ENCODE measurements at places on chromosomes 7 and 10. TPM values are rescaled to one million over a fixed set of nuclear protein-coding genes. Genes with fewer than 3 reads are reported as not detected.

DNA sequence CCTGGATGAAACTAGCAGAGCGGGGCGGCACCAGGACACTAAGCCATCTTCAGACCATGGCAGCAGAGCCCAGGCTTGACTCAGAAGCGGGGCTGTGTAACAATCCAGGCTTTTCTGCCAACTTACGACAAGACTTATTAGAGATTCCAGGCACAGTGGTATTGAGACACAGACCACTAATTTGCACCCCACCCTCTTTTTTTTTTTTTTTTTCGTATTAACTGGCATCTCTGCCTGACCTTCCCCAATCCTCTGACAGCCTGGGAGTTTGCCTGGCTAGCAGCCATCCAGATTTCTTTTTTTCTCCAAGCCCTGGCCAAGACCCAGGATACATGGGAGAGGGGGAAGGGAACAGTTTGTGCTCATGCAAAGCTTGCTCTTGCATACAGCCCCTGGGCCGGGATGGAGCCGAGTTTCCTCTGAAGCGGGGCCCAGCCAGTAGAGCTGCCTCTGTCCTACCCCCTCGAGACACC, 182.4 kb downstream of the PLXNA4 start:
- peak; percentile 82 for DNase-seq
- no peak overlapping the region for H3K27ac ChIP-seq
- H3K4me1 ChIP-seq: no peaks in the 10 kb centered on the region

DNA sequence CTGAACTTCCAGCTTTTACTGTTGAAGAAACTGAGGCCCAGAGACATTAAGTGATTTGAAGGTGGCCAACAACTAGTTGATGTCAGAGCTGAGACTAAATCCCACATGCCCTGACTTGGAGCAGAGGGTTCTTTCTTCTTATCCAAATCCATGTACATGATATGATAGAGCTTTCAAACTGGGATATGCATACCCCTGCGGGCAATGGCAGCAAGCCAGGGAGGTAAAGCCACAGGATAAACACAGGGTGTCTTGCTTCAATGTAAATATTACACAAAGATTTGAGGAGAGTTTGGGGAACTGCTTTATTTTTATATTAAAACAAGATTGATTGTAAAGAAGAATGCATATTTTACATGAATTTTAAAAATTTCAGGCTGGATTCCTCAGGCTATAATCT, 2.3 kb upstream of the LRRC72 start:
- no peak for DNase-seq
- H3K4me3 ChIP-seq: no peak overlapping the region
- H3K4me1 ChIP-seq: no peaks in the 10 kb centered on the region
- H3K36me3 ChIP-seq: no peaks in the 10 kb centered on the region
- no peaks in the 10 kb centered on the region for H3K27me3 ChIP-seq

DNA sequence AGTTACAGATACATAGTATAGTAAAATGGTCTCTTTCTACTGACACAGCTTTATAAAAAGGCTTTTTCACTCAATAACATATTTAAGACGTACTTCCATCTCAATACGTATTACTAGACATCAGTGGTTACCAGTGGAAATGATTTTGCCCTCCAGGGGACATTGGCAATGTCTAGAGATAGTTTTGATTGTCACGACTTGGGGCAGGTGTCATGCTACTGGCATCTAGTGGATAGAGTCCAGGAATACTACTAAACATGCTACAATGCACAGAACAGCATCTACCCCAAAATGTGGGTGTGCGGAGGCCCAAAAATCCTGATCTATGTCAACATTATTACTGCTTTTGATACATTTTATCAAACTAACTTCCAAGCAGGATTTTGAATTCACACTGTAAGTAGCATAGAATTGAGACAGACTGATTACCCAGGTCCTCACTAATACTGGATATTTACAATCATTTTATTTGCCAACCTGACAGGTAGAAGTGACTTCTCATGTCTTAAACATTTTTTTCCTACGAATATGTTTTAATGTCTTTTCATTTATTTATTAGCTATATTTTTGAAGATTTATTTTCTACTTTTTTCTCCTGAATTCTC, 53.8 kb downstream of the HGF start:
- no peaks in the 10 kb centered on the region for H3K4me1 ChIP-seq
- H3K4me3 ChIP-seq: no peak overlapping the region
- no peaks in the 10 kb centered on the region for H3K27me3 ChIP-seq

CPEB3 gene
- 5.1 TPM for total RNA-seq

DNA sequence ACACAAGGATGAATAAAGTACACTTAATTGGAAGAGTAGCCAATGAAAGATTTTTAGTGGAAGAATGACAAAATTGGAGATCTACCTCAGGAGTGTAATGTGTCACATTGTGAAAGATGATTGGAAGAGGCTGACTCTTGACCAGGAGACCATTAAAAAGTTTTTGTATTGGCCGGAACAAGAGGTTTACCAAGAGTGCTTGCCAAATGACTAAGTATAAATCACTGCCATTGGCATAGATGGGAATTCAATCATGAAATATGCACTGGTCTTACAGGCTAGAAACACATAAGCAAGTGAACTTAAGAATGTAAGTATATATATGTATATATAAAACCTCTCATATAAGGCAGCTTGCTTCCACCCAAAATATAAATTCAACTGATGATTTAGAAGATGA, 58.7 kb upstream of the TFEC start:
- H3K27me3 ChIP-seq: no peaks in the 10 kb centered on the region
- no peaks in the 10 kb centered on the region for H3K36me3 ChIP-seq
- no peak overlapping the region for H3K27ac ChIP-seq
- H3K4me3 ChIP-seq: no peak overlapping the region

GRID1 gene
- total RNA-seq: 1.9 TPM

TLX1 gene
- not detected for total RNA-seq

PHYHIPL gene
- 0.25 TPM for total RNA-seq

DNA sequence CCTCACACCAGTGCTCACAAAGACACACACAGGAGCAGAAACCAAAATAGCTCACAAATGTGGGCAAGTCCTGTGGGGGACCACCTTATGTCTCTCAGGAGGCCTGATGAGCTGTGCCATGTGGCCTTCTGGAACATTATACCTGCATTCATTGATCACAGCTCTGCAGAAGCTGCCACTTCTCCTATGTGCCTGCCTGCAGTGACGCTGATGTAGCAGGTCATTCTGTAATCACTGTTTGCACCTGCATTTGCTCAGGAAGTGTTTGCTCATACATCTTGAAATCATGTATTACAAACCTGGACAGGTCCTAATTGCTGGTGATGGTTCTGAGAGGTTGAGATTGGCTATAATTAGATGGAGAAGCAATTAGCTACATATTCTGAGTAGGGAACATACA, 310.2 kb downstream of the AUTS2 start:
- H3K4me1 ChIP-seq: peaks cover 2% of the 10 kb centered on the region
- H3K27me3 ChIP-seq: no peaks in the 10 kb centered on the region
- H3K4me3 ChIP-seq: no peak overlapping the region

GRCh38 chr7:111605246-111605645, 43.0 kb upstream of the IMMP2L start:
- no peak overlapping the region for H3K4me3 ChIP-seq
- no peaks in the 10 kb centered on the region for H3K4me1 ChIP-seq
- H3K27me3 ChIP-seq: no peaks in the 10 kb centered on the region

GRCh38 chr7:50155755-50156154, 62.7 kb upstream of the ZPBP start:
- H3K27me3 ChIP-seq: no peaks in the 10 kb centered on the region
- no peak for DNase-seq
- no peak overlapping the region for H3K27ac ChIP-seq
- H3K4me1 ChIP-seq: no peaks in the 10 kb centered on the region
- H3K36me3 ChIP-seq: no peaks in the 10 kb centered on the region

DNA sequence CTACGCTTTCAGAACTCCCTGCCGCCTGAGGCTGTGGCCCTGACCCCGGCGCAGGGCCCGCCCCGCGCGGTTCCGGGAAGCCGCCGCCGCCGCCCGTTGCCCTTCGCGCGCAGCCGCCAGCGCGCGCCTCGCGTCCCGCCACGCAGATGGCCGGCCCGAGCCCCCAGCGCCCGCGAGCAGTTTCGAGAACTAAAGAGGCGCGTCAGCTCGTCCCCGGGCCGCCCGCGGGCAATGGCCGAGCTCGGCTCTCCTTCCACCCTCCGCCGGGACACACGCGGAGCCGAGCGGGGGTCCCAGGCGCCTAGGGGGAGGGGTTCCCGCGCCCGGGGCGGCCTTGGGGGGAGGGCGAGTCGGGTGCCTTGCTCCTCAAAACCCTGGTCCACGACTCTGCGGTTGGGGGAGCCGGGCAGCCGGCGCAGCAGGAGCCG, 1.8 kb downstream of the HNRNPF start:
- H3K4me3 ChIP-seq: peak overlapping the region; percentile 94
- peak; percentile 63 for DNase-seq
- no peaks in the 10 kb centered on the region for H3K36me3 ChIP-seq

GRCh38 chr10:49182776-49183175, 5.4 kb downstream of the TMEM273 start:
- H3K27ac ChIP-seq: no peak overlapping the region
- H3K27me3 ChIP-seq: no peaks in the 10 kb centered on the region
- no peak for DNase-seq
- H3K4me1 ChIP-seq: peaks cover 8% of the 10 kb centered on the region
- H3K4me3 ChIP-seq: no peak overlapping the region
- no peaks in the 10 kb centered on the region for H3K36me3 ChIP-seq

DPYSL4 gene
- 1.5 TPM for total RNA-seq

GRCh38 chr10:58081353-58081752, 186.3 kb downstream of the IPMK start:
- no peak for DNase-seq
- H3K27me3 ChIP-seq: no peaks in the 10 kb centered on the region
- no peaks in the 10 kb centered on the region for H3K36me3 ChIP-seq
- no peak overlapping the region for H3K4me3 ChIP-seq
- H3K27ac ChIP-seq: no peak overlapping the region

DNA sequence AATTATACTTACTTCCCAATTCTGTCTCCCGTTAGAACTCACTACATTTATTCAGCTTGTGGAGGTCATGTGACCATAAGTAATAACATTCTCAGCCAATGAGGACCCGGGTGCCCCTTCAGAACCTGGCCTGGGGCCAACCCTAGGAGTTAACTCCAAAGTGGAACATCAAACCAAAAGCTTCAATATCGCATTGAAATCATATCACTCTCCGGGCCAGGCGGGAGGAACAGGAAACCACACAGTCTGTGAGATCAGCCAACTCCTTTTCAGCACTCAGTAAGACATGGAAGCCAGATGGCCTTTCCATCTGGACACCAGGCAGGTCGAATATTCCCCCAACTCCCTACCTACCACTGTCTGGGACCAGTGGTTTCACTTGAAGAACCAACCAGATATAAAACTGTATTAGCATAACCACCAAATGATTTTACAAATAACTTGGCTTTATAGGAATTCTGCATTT, 5.5 kb downstream of the CREB3L2 start:
- no peaks in the 10 kb centered on the region for H3K27me3 ChIP-seq
- H3K4me3 ChIP-seq: no peak overlapping the region
- H3K36me3 ChIP-seq: no peaks in the 10 kb centered on the region

SPACDR gene
- total RNA-seq: 2.0 TPM

DNA sequence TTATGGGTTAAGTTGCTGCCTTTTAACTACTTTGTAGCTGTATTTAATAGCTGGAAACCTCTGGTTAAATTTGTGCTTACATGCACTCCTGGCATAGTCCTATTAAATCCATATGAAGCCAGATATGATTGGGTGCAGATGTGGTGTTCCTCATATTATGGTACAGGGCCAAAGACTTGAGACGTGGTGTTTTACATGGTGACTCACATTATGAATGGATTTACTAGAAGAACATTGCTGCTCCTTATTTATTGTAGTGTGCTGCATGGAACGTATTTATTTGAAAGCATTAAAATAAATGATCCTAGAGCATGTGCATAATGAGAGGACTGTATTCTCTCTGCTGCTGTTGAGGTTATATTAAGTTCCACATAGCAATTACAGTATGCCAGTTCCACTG, 224.1 kb downstream of the SLC25A13 start:
- no peak for DNase-seq
- no peaks in the 10 kb centered on the region for H3K4me1 ChIP-seq
- H3K27ac ChIP-seq: no peak overlapping the region
- no peaks in the 10 kb centered on the region for H3K27me3 ChIP-seq
- no peak overlapping the region for H3K4me3 ChIP-seq

- peaks cover 19% of the 10 kb centered on the region for H3K4me1 ChIP-seq
- H3K27ac ChIP-seq: peak overlapping the region; percentile 46
- H3K36me3 ChIP-seq: peaks cover 2% of the 10 kb centered on the region
- no peaks in the 10 kb centered on the region for H3K27me3 ChIP-seq
Observed at GRCh38 chr7:2760098-2760889, 72.3 kb downstream of the AMZ1 start.

- peaks cover 8% of the 10 kb centered on the region for H3K4me1 ChIP-seq
- no peak overlapping the region for H3K27ac ChIP-seq
- H3K4me3 ChIP-seq: no peak overlapping the region
- no peaks in the 10 kb centered on the region for H3K36me3 ChIP-seq
- DNase-seq: no peak
- no peaks in the 10 kb centered on the region for H3K27me3 ChIP-seq
Observed at GRCh38 chr7:156669035-156669828, 28.7 kb downstream of the RNF32 start.

DNA sequence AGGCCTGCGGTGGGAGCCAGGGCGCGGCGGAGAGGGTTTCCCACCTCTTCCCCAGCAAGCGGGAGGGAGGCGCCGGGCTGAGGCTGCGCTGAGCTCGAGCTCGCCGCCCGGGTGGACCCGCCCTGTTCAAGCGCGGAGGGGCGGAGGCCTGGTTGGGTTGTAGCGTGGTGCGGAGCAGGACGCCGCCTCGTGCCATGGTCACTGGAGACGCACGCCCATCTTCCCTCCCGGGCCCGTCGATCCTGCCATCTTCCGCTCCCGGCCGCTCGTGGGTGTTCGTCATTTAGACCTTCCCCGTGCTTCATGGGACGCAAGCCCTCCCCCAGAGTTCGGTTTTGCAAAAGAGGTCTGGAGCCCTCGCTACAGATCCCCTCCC, 9.3 kb upstream of the EN2 start:
- DNase-seq: no peak
- peaks cover 22% of the 10 kb centered on the region for H3K27me3 ChIP-seq
- no peaks in the 10 kb centered on the region for H3K4me1 ChIP-seq

- H3K4me1 ChIP-seq: peaks cover 41% of the 10 kb centered on the region
- no peaks in the 10 kb centered on the region for H3K36me3 ChIP-seq
- no peak overlapping the region for H3K4me3 ChIP-seq
- DNase-seq: peak; percentile 23
Observed at GRCh38 chr10:80415734-80416478, 7.6 kb downstream of the PRXL2A start.

DNA sequence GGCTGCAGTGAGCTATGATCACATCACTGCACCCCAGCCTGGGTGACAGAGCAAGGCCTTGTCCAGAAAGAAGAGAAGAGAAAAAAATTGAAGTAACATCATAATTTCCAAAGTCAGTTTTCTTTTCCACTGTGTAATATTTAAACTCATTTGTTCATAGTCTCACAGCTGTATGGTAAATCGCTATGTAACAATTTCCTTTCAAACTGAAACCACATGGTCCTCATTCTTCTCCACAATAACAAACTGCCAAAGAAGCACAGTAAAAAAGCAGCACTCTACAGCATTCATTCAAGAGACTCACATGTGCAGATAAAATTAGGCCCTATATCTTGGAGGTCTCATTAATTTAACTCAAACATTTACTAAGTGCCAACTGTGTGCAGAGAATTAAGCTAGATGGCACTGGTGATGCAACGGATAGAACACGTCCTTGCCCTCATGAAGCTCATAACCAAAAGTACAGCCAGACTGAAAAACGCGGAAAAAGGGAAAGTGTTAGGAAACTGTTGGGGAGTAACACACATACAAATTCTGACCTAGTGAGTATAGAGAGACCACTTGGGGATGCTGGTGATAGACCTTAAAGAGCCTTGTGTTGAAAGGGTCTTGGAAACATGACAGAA, 174.0 kb upstream of the KCTD7 start:
- no peaks in the 10 kb centered on the region for H3K4me1 ChIP-seq
- no peak for DNase-seq
- no peaks in the 10 kb centered on the region for H3K27me3 ChIP-seq
- no peak overlapping the region for H3K4me3 ChIP-seq

FAM131B gene
- 0.80 TPM for total RNA-seq

- DNase-seq: no peak
- H3K27ac ChIP-seq: no peak overlapping the region
- H3K4me1 ChIP-seq: no peaks in the 10 kb centered on the region
Observed at GRCh38 chr10:5619362-5620211, 46.8 kb downstream of the ASB13 start.

All from lung (tissue), 17 donors.